ENCODE measurements at places on chromosomes 13 and 19. TPM values are rescaled to one million over a fixed set of nuclear protein-coding genes. Genes with fewer than 3 reads are reported as not detected.

The IQCN gene
- total RNA-seq, result 8.3 TPM

The PTH2 gene
- not detected for total RNA-seq

The TBXA2R gene
- 1.3 TPM for total RNA-seq

The GRK1 gene
- total RNA-seq, result 3.1 TPM

The ZNF837 gene
- 14.5 TPM for total RNA-seq

The CACNG7 gene
- not detected for total RNA-seq

The BRSK1 gene
- total RNA-seq, result not detected

The OLFM2 gene
- 38.3 TPM for total RNA-seq

The ATG4D gene
- total RNA-seq, result 29.1 TPM

The ASF1B gene
- total RNA-seq, result 0.83 TPM

The PTBP1 gene
- 161 TPM for total RNA-seq

The PSG2 gene
- not detected for total RNA-seq

Data from thyroid gland (tissue), 4 donors.